ENCODE measurements at places on chromosomes 2 and 18.
A peak's percentile ranks its signal among the peaks of the same experiment; 100 is the strongest.

DNA sequence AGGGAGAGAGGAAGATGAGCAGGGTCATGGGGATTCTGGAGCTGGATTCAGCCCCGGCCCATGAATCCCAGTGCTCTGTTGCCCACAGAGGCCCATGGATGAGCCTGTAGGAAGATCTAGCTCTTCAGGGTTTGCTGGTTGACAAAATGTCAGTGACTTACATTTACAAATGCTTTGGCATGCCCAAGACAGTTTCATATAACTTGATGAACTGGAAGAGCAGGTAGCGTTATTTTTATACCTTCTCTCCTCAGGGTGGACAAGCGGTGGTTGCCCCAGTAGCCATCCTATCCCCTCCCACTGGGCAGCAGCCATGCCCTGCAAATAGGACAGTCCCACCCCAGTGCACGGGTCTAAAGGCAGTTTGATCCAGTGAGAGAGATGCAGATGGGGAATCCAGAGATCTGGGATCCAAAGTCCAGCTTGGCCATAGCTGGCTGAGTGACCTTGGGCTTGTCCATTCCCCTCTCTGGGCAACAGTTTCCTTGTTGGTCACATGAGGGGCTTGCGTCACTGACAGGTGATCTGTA, 21.5 kb upstream of the KCNK3 start:
- DNase-seq: no peak

GRCh38 chr2:207600231-207600630, 25.0 kb downstream of the METTL21A start:
- DNase-seq: no peak

- no peak for DNase-seq
These were observed 46.9 kb downstream of the PLEKHB2 start for GRCh38 chr2:131152074-131152473.

DNA sequence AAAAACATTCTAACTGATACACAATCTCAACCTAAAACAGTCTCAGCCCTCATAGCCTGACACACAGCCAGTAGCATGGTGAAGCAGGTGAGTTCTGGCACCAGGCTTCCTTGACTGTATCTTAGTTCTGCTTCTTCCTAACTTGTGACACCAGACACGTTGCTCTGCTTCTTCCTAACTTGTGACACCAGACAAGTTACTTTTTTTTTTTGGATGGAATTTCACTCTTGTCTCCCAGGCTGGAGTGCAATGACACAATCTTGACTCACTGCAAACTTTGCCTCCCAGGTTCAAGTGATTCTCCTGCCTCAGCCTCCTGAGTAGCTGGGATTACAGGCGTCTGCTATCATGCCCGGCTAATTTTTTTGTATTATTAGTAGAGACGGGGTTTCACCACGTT, 6.7 kb upstream of the ATG16L1 start:
- no peak for DNase-seq

- no peak for DNase-seq
These were observed 18.8 kb downstream of the TEX44 start for GRCh38 chr2:231611273-231612108.

GRCh38 chr2:237912271-237913192, 53.1 kb downstream of the RAMP1 start:
- DNase-seq: no peak

DNA sequence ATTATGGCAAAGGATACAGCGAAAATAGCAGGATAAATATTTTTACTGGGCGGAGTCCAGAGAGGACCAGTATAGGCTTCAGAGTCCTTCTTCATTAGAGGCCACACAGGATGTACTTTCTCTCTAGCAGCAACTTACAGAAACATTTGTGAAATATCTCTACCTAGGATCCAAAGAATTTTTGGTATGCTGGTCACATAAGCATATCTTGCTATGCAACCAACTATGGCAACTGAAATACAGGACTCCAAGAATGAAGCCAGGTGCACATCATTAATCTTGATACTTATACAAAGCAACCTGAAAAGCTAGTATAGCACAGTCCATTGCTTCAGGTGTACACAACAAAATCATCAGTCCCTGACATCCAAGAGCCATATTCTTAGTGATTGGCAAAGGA, 59.1 kb upstream of the NABP1 start:
- no peak for DNase-seq

GRCh38 chr2:62672601-62673000, 32.9 kb upstream of the EHBP1 start:
- DNase-seq: peak; percentile 16

DNA sequence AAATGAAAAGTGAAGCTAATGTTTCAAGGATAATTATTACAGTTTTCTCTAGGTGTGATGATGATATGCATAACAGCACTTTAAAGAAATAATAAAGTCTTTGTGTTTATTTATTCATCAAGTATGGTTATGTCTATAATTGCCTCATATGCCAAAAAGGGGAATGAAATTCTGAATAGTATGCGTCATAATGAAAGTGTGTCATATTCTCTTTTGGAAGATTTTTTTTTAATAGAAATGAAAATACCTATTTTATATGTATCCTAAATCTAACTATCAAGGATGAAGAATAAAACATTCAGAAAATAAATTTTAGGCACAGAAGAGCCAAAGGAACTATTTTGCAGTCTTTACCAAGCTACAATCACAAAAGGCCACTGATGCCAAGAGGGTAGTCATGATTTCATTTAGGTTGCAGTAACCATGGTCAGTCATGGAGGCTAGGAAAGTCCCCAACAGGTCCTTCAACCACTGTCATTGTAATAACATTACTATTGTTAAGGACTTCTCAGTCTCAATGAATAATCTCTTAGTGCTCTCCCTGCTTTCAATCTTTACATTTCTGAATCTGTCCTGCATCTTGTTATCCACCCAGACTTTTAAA, 712.5 kb downstream of the DCDC2C start:
- no peak for DNase-seq

DNA sequence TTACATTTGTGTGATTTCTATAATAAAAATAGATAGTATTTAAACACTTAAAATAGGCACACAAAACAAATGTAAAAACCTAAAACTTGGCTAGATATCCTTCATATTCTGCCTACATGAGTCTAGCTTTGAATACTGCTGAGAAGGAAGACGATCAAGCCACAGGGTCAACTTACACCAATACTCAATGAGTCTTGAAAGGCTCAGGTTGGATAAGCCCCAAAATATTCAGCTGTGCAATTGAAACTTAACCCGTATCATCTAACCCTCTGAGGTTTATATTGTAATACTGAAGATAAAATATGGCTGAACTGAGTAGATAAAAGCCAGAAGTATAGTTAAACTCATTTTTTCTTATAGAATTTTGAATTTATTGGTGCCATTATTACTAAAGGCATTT, 313.0 kb upstream of the NRXN1 start:
- no peak for DNase-seq

GRCh38 chr2:176106581-176107539, at the start of gene HOXD11:
HOXD11 (plus strand) TSS chr2:176107280; CDS start chr2:176107356, 76 bp downstream.
- DNase-seq: peak; percentile 81

- DNase-seq: no peak
These were observed 140.2 kb upstream of the ETAA1 start for GRCh38 chr2:67256892-67257291.

GRCh38 chr18:53322163-53322562, 902.3 kb downstream of the MBD2 start:
- no peak for DNase-seq

DNA sequence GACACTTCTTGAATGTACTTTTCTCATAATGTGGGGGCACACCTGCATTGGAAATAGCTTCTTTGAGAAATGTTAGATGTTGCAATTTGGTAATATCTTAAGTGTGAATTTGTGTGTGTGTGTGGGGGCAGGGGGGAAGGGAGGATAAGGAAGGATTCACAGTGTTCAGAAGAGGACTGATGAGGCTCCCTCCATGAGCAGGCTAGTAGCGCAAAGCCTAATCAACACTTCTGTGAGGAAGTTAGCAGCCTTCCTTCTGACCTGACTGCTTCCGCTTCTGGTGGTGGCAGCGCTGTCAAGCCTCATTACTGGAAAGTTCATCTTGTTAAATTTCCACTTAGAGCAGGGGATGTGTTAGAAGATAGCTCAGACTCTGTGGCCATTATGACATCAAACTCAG, 295.4 kb upstream of the SPRED2 start:
- DNase-seq: no peak

- DNase-seq: no peak
These were observed 180.6 kb downstream of the IRS1 start for GRCh38 chr2:226618875-226619605.

DNA sequence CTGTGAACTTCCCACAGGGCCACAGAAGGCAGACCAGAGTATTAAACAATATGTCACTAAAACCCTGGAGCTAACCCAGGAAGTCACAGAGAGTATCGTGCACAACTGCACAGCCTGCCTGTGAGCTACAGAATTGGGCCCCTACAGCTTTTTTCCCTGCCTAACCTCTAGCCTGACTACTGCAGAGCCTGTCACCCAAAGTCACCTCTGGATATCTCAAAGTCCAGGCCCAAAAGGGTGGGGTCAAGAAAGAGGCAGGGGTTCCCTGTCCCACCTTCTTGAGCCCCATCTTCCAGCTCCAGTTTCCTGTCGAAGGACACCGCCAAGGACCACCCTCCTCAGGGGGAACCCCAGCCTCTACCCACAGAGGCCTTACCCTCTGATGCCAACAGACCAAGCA, 13.5 kb downstream of the GAD1 start:
- DNase-seq: no peak

DNA sequence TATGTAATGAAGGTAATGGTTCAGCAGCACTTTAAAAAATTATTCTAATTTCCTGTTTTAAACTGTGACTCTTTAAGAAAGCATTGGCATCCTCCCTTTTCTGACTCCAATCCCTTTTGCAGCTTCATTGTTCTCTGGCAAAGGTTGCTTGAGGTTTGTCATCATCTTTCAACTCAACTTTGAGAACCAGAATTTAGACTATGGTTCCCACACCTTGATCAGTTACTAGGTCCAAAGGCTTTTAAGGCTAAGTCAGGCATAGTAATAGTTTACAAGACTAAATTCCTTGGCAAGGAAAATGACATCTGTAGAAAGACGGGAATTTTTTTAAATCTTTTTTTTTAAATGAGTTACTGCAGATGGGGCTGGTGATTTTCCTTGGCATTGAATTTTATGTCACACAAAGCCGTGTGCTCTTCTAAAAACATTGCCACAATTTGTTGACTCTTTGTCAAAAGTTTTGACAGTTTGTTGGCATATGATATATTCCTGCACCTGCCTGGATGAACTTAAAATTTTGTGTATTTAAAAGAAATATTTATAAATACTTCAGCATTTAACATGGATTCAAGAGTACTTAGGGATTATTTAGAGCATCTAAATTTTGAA, 451.0 kb downstream of the MEIS1 start:
- no peak for DNase-seq

- no peak for DNase-seq
These were observed 1752.9 kb upstream of the CELF4 start for GRCh38 chr18:39318462-39318861.

- DNase-seq: no peak
These were observed 86.3 kb upstream of the TGFA start for GRCh38 chr2:70639841-70640436.

GRCh38 chr18:50315100-50315871, 27.8 kb upstream of the CXXC1 start:
- no peak for DNase-seq

GRCh38 chr2:118089139-118089800, 999 bp downstream of the INSIG2 start:
- DNase-seq: peak; percentile 51

DNA sequence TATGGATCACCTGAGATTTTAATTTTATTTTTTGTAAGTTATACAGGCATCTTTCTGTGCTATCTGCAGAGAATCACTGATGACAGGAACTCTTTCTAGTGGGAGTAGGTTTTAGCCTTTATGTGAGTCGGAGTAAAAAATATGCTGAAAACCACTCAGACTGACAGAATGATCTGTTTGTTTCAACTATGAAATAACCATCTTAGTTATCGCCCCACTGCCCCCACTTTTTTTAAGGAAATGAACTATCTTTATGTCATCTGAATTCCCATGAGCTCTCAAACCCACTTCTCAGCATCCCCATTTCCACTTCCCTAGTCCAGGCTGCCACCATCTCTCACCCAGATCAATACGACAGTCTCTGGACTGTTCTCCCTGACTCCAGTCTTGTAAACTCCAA, 38.9 kb downstream of the MRPL33 start:
- DNase-seq: no peak

- no peak for DNase-seq
These were observed 378.2 kb downstream of the STK39 start for GRCh38 chr2:167869200-167869599.

Data from retina (tissue), 1 donor.